ENCODE measurements at places on chromosomes 5 and 9. TPM values are rescaled to one million over a fixed set of nuclear protein-coding genes. Genes with fewer than 3 reads are reported as not detected.

Gene FAM240B
- not detected for total RNA-seq

GRCh38 chr5:163645421-163646416, 140.3 kb downstream of the MAT2B start:
- no peak for DNase-seq

Gene CA9
- not detected for total RNA-seq

GRCh38 chr5:121189342-121190305, 662.1 kb upstream of the FTMT start:
- DNase-seq, result no peak

GRCh38 chr9:33331377-33331891, 41.1 kb downstream of the NFX1 start:
- no peak for DNase-seq

- no peak for DNase-seq
Measured at GRCh38 chr5:44358421-44358820, 30.8 kb downstream of the FGF10 start.

Gene ZNF618
- 22.1 TPM for total RNA-seq

DNA sequence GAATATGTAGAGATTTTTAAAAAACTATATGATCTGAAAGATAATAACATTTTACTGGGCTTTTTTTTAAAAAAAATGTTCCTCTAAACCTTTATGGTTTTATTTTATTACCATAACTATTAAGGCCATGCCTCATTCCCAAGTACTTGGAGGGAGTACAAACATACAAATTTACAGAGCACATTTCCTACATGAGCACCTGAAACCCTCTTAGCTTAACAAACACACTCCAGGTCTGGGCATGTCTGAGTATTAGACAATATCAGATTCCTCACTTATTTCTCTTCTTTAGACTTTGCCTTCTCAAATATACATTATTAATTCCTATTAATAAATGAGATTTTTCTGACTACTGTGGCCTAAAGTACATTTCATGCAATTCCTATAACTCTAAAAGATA, 319.2 kb downstream of the SLCO4C1 start:
- DNase-seq, result no peak

Gene MUSK
- total RNA-seq, result not detected

Gene NFIB
- total RNA-seq, result 2.6 TPM

GRCh38 chr9:80435591-80435990, 863.8 kb downstream of the TLE4 start:
- DNase-seq, result no peak

DNA sequence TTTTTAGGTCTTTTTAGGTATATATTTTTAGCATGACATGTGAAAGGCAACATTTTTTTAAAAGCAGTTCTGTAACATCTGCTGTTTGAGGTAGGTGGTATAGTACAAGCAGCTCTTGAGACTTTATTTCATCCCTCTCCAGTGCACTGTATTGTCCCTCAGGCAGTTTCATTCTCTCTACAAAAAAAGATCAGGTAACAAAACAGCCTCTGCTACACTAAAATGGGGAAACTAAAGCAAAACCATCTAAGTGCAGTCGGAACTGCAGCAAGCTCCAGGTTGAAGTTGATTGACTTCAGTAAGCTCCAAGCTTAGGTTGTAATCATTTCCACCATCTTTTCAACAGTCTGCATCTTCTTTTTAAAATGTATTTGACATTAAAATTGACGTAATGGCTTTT, 195.6 kb downstream of the DEPDC1B start:
- DNase-seq, result no peak

Gene WWC1
- 33.2 TPM for total RNA-seq

Gene MARCHF11
- total RNA-seq, result 0.17 TPM

DNA sequence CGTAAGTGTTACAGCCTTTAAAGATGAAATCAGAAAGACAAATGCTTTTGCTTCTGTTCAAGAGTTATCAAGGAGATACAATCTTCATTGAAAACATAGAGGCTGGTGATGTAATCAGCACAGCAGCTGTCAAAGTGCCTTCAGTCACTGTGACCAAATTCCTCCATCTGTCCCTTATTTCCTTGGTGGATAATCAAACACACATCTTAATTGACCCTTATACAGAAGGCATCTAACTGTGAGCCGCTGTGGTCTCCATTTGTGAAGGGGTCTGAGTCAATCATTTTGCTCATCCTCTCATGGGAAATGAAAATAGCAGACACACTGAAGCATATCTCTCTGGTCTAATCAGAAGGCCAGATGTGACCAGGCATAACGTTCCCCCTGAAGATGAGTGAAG, 130.1 kb upstream of the TLR4 start:
- no peak for DNase-seq

DNA sequence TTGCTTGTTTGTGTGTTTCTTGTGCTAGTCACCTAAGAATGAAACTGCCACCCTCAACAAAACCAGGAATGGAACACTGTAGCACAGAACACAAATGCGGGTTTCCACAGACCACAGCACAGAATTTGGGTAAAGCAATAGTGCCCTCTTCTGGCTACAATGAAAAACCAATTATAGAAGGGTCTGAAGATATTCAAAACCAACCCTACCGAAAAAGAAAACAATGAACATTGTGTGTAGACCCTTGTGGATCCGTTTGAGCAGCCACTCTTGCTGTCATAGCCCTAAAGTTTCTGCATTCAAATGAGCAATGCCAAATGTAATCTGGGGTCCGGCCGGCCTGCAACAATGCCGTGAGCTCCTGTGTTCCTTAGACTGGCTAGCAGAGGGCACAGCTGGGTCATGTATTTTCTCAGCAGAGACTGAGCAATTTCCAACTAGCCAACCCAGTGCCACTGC, 8.3 kb upstream of the ENC1 start:
- peak; percentile 72 for DNase-seq

DNA sequence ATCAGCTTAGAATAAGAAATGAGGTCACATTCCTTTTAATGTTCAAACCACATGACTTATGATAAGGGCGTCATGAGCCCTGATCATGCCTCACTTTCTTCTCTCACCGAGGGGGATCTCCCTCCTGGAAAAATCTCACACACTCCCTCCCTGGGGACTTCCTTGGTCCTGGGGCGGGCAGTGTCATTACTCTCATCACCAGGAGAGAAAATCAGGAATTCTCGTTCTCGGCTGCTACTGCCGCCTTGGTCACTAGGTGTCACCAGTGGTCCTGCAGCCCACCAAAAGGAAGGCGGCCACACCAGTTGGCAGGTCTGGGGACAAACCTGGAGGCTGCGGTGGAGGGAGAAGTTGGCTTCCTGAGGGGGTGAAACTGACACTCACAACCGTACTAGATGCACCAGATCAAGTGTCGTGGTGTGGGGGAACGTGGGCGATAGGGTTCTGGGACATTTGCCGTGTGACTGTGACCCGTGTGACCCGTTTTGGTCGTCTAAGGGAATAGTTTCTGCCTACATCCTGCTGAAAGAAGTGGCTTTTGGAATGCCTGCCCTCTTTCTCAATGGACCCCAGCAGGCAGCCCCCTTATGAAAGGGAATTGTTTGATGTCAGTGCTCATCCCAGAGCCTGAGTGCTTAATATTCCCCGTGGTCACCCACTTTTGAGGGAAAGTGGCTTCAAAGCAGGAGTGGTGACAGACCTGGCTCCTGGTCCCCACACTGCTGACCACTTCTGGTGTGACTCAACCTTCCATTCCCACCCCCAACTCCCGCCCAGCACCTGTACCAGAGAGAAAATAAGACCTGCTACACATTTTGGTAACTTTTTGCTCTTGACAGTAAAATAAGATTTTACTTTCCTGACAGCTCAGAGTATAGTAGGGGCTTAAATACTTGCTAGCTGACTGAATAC, 63.2 kb downstream of the ACER2 start:
- DNase-seq, result peak; percentile 83

DNA sequence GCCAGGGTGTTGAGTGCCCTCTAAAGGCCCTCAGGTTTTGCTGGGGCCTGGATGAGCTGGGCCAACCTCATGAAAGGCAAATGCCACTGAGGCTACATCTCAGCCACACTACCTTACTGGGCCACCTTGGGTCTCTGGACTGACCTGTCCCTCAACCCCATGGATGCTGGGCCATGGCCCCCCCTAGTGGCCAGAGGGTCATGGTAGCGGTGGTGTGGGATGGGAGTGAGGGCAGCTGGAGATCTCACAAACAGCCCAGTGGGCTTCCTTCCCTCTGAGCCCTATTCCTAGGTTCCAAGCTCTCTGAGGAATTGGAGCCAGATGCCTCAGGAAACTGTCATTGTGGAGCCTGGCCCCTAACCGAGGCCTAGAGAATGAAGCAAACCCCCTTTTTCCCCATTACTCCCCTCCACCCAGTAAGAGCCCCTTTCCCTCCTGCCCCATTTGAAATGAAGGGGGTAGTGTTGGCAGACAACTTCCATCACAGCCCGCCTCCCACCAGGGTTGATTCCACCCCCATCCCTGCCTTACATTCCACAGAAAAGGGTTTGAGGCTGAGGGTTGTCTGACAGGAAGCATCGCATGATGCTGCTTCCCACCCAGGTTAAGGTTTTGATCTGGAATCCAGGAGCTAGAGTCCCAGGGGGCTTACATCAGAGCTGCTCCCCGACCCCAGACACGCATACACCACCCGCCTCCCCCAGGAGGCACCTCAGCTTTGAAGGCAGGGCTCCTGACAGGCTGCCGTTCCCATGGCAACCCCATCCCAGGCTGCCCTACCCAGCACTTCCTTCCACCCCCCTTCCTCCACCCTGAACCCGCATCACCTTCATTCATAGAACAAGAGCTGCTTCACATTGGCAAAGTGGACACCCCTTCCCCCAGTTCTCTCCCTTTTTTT, 63.9 kb downstream of the PCDH1 start:
- DNase-seq, result peak; percentile 85

DNA sequence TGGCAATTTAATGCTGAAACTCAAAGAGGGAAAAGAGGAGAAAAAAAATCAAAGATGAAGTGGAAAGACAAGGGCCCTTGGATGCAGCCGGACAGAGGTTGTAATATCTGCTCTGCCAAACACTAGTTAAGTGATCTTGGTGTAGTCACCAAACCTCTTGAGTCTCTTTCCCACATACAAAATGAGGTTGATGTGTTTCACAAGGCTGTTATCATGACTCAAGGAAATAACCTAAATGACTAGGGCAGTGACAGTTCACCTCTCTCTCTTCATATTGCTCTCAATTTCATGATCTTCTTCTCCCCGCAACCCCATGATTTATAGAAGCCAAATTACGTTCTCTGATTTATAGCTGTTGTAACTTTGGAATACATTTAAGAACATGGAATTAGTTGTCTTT, 44.9 kb downstream of the PIK3R1 start:
- DNase-seq, result no peak

- DNase-seq, result no peak
Measured at GRCh38 chr9:123614306-123615263, 258.6 kb downstream of the CRB2 start.

- DNase-seq, result peak; percentile 77
Measured at GRCh38 chr5:64229163-64229774, 63.6 kb downstream of the RNF180 start.

Gene FCN2
- total RNA-seq, result not detected

DNA sequence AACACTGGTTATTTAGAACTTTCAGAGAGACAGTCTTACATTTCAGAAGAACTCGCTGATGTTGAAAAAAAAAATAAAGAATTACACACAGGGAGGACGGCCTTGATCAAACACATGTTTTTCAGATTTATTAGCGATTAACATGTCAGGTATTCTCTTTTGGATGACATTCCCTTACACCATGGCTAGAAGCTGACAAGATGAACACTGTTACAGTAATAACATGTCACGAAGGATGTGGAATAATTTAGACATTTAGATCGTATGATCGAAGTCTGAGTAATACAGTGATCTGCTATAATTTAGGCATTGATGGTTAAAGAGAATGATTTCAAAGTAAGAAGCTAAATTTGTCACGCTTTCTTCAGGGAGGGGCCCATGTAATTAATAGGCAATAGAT, 24.6 kb upstream of the FBXL7 start:
- DNase-seq, result no peak

DNA sequence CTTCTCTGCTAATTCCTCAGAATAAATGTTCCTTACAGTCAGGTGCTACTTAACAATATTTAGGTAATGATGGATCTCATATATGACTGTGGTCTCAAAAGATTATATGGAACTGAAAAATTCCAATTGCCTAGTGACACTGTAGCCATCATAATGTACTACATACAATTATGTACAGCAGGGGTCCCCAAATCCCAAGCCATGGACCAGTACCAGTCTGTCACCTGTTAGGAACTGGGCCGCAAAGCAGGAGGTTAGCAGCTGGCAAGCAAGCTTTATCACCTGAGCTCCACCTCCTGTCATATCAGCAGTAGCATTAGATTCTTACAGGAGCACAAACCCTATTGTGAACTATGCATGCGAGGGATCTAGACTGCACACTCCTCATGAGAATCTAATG, 69.6 kb downstream of the NR2F1-AS1 start:
- peak; percentile 8 for DNase-seq

DNA sequence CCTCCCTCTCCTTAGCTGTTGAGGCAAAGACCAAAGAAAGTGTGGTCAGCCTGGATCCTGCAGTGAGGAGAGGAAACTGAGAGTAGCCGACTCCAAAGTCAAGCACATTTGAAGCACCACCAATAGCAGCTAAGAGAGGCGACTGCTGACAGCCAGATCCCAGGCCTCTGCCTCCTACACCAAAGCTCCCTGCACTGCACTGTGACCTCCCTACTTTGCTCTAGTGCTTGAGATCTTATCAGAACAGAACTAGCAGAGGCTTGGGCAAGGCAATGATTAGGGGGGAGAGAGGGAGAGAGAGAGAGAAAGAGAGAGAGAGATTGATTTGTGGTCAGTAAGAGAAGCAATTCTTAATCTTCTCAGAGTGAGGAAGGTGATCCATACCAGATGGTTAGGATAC, 216.3 kb downstream of the CDK5RAP2 start:
- DNase-seq, result no peak

Gene PKD2L2
- not detected for total RNA-seq

GRCh38 chr9:35313916-35314315, 152.1 kb downstream of the UNC13B start:
- peak; percentile 8 for DNase-seq

Gene FLT4
- 17.3 TPM for total RNA-seq

Measured in GM23338 (cell line).